Left kidney (tissue), 8 donors: ENCODE measurements at places on chromosomes 5 and 9. TPM values are rescaled to one million over a fixed set of nuclear protein-coding genes. Genes with fewer than 3 reads are reported as not detected.
A peak's percentile ranks its signal among the peaks of the same experiment; 100 is the strongest.

DNA sequence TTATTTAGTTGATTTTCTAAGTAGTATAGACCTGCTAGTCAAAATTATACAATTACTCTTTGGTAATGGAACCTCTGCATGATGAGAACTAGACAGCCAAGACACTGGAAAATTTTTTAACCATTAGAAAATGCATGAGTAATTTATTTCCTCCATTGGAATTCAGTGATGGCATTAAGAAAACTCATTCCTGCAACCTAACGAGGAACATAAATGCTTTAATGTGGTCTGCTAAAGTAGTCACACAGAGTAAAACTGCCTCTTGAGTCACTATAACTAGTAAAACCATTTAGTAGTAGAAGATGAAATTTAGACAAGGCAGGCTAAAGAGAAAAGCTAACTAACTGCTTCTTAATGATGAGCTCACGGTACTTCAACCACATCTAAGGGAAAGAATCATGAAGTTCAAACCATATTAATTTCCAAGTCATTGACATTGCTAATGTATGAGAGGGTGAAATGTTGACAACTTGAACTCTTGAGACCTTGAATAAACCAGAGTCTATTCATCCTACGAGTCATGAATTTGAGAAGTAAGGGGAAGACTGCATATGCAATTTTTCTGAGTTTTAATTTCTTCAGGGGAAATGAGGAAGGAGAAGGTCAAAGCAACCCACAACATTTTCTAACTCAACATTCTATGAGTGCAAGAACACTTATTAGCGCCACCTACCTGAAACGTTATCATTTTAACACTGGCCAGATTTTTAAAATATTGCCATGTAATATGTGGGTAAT lies 74.4 kb downstream of the GLIS3 start:
- DNase-seq = no peak

GRCh38 chr9:21559402-21560280 lies 77.5 kb upstream of the IFNE start:
- DNase-seq = peak; percentile 43

DNA sequence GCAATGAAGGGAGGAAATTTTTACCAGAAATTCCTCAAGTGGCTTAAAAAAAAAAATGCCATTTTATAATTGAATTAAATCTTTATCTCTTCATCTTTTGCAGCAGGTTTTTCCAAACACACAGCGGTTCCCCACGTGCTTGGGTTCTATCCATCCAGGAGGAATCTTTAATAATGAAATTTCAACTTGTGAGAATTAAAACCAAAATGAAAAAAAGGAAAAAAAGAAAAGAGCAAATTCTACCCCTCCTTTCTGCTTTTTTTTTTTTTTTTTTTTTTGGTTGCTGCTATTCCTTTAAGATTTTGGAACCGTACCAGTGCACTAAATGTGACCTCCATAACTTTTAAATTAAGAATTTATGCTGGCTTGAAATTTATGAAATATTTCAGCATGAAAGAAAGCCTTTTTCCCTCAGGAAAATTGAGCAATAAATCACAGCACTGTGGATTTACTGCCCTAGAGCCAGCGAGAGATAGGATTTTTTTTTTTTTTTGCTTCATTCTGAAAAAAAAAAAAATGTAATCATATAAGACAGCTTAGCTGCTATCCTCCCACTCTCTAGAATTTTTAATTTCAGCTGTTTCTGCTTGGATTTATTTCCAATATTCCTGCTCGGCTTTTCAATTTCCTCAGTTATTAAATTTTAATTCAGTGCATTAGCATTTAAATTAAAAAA lies 88.5 kb downstream of the ZNF618 start:
- DNase-seq = peak; percentile 50

DNA sequence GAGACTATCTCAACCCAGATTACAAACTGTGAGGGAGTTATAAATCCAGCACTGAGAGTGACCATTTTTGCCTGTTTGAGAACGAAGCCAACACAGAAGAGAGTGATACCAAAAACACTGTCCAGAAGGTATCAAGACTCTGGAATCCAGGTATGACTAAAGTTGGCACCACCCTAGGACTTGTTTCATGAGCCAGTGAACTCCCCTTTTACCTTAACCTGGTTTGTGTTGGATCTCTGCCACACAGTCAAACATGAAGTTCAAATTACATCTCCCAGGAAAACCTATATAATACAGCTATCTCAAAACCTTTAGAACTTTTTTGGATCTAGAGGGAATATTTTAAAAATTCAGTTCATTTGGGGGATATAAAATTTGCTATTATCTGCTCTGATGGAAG lies 11.4 kb downstream of the ZBTB5 start:
- DNase-seq = no peak

GRCh38 chr5:55672477-55672911 lies 39.6 kb downstream of the SLC38A9 start:
- DNase-seq = no peak

- no peak for DNase-seq
These were observed 313.8 kb downstream of the SLF1 start for GRCh38 chr5:94932259-94932658.

DNA sequence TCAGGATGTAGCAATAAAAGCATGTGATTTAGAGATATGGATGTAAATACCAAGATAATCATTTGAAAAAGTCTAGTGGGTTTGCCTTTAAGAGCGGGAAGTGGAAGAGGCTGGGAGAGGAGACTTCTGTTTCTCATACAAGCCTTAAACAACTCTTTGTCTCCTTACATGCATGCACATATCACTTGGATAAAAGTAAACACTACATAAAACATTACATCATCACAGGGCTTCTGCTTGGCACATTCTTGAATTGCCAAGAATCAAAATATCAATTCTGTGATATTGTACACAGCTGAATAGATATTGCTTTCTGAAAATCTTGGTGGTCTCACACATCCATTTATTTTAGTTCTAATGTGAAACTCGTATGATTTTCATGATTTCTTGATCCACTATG lies 57.6 kb downstream of the FOXD1 start:
- no peak for DNase-seq

ZNF300 gene
- 53.0 TPM for polyA plus RNA-seq

- DNase-seq = no peak
These were observed 76.7 kb downstream of the GRAMD2B start for GRCh38 chr5:126499853-126500342.

DNA sequence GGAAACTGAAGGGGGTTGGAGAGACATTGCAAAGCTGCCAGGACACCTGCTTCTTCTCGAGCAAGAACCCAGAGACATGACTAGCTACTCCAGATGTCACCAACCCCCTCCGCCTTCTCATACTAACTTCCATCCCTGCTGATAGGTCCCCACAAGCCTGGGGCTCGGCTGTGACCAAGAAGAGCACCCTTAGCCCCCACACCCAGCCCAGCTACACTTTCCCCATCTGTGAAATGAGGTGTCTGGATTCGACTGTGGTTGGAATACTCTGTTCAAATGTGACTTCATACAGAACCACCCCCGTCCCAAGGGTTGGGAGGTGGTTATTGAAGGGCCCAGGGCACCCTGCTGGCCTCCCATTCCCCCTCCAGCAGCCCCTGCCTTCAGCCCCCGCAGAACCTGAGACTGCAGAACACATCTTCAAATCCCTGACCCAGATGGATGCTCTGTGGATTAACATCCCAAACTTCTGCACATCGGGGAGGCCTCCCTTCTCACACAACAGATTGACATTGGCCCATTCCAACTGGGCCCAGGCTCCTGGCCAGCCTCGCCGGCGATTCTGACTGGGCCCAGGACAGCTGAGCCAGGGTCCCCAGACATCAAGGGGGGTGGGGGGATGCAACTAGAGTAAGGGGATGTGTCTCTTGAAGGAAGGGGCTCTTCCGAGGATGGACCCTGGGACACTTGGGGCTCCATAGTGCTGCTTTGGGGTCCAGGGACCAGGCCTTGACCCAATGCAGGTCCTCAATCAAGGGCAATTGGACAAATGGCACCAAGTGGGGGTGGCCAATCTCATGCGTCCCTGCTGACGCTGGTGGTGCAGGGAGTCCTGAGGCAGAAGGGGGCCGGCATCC lies 21.7 kb upstream of the FIBCD1 start:
- no peak for DNase-seq

LHFPL2 gene
- polyA plus RNA-seq = 56.2 TPM

CCDC183 gene
- 5.5 TPM for polyA plus RNA-seq

DNA sequence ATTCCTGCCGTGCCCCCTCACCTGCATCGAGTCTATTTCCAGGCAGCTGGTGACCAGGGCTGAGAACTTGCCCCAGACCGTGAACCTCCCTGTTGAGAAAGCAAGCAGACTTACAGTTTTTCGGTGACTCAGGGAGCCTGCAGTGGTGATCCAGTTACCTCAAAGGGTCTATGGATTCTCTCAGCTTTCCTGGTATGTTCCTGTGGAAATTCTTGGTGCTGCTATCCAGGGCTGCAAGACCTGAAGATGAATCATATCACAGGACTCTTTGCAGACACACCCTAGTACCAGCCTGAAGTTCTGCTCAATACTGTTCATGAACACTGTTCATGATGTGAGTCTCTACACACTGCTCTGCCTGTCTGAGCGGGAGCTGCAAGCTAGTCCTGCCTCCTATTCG lies 154.7 kb downstream of the WDR70 start:
- DNase-seq = no peak

ZBTB26 gene
- polyA plus RNA-seq = 24.5 TPM

DNA sequence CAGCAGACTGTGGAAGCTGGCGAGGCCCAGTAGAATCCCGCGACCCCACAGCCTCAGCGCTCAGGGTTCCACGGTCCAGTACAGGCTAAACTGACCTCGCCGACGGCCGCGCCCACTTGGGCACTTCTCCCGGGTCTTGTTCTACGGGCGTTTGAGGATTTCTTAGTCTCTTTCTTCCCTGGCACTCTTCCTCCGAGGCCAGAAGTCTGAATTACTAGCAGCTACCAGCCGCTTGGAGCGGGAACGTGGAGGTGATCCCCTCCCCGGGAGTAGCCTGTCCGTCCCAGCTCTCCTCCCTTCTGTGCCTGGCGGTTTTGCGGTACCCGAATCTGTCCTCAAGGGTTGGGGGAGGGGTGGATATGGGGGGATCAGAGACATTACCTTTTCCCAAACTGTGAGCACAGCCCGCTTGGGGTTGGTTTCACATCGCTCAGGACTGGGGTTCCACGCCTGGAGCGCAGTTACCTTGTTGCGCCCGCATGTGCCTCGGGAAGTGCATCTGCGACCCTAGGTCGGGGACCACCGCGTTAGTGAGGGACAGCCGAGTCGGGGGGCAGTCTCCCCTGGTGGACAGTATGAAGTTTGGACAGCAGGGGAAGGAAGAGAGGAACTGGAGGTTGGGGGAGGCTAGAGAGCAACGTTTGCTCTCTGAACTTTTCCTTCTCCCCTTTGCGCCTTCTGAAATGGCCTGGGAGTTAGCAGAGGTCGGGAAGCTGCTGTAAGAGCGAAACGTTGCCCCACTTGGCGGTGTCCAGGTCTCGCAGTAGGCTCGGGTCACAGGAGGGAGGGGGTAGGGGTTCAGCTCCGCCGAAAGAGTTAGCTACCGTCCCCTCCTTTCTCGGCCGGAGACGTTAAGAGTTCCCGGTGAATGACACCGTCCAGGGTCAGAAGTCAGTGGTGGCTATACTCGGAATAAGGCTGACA lies 190.8 kb downstream of the MEF2C start:
- no peak for DNase-seq

- DNase-seq = no peak
These were observed 35.8 kb upstream of the HMCN2 start for GRCh38 chr9:130229759-130230158.

DNA sequence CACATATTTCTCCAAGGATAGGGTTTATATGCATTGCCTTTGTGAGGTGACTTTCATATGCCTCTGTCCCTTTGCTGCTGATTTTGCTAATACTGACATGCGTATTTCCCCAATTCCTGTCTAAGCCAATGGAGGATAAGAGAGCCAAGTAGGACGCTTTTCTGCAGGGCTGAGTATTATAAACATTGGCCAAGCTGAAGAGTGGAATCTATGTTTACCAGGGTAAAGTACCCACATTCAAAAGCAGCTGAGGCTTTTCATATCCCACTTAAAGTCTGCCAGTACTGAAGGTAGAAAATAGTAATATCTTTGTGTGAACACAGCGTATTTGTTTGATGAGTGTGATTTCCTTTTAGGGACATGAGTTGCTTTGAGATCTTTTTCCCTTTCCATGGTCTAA lies 128.8 kb upstream of the GPR151 start:
- no peak for DNase-seq

DNA sequence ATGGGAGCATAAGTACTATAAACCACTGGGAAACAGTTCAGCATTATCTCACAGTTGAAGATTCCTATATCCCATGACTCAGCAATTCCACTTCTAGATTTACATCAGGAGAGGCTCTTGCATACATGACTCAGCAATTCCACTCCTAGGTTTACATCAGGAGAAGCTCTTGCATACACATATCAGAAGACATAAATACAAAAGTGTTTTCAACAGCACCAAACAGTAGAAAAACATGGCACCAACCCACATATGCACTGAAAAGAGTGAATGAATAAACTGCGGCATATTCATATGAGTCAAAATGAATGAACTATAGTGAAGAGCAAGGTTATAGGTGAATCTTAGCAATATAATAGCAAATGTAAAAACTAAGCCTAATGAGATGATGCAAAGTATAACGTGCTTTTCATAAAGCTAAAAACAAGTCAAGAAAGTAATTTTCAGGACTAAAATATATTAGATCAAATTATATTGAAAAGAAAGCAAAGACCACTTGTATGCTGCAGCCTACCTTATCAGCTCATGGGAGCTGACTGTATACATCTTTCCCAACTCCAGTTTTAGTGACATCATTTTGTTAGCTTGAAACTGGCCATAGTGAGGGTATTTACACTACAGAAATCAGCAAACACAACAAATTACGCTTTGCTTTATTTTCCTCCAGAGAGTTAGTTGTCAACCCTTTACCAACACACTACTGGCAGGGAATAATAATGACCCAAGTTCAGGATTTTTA lies 95.8 kb downstream of the ANKRD18B start:
- no peak for DNase-seq

DNA sequence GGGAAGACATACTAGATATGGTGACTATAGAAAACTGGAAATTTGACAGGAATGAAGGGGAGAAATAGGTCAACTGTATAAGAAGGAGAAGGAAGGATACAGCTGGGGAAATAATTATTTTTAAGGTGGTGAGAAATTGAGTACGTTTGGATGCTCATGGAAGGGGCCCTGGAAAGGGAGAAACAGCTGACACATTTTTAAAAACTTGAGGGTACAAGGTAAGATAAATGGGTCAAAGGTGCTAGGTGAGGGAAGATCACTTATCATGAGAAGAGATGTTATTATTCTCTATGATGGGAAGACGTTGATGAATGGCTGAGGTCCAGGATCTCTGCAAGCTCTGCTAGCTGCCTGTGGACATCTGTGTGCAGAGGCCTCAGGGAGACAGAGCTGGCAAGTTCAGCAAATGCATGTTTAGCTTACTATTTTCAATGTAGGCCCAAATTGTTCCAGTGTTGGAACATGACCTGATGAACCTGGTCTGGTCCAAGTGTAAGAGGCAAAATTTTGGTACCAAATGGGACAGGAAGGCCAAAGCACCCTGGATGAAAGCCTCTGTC lies 181.7 kb downstream of the MTRR start:
- DNase-seq = no peak
